ENCODE measurements at places on chromosomes 2 and 18.

DNA sequence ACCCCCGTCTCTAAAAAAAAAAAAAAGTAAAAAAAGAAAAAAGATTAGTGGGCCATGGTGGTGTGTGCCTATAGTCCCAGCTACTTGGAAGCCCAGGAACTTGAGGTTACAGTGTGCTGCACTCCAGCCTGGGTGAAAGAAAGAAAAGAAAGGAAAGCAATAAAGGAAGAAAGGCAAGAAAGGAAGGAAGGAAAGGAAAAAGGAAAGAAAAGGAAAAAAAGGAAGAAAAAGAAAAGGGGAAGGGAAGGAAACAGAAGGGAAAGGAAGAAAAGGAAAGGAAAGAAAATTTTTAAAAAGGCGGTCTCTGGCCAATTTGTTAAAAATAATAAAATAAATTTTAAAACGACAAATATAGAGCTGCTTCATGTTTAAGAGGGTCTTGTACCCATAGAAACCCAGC lies 74.4 kb upstream of the RNU4ATAC start:
- DNase-seq, result no peak

DNA sequence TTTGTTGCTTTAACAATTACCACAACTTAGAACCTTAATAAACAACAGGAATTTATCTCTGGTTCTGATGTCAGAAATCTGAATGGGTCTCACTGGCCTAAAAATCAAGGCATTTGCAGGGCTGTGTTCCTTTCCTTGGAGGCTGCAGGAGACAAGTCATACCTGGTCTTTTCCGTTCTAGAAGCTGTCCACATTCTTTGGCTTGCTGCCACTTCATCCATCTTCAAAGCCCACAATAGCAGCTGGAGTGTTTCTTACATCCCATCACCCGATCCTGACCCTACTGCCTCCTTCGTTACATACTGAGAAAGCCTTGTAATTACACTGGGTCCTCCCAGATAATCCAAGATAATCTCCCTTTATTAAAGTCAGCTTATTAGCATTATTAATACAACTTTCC lies 18.1 kb downstream of the NETO1 start:
- no peak for DNase-seq

GRCh38 chr2:95158891-95159619 lies 593 bp downstream of the ZNF514 start:
- DNase-seq, result no peak

DNA sequence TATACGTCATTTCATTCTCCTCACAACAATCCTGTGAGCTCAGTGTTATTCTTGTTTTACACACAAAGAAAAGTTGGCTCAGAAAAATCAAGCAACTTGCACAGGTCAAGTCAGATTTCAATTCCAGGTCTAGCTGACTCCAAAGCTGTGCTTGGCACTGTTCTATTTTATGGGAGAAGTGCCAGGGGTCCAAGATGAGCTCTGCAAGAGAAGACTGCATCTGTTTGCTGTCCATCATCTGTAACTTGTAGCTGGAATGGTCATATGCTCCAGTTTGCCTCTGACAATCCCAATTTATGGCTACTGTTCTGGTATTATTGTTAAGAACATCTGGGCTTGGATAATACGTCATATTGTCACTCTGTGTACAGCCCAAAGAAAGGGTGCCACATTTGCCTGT lies 28.9 kb downstream of the KCNF1 start:
- no peak for DNase-seq

GRCh38 chr2:216661639-216662375 lies 28.6 kb downstream of the IGFBP2 start:
- no peak for DNase-seq

- no peak for DNase-seq
Measured at GRCh38 chr2:89837962-89838625, 1146.6 kb downstream of the RPIA start.

DNA sequence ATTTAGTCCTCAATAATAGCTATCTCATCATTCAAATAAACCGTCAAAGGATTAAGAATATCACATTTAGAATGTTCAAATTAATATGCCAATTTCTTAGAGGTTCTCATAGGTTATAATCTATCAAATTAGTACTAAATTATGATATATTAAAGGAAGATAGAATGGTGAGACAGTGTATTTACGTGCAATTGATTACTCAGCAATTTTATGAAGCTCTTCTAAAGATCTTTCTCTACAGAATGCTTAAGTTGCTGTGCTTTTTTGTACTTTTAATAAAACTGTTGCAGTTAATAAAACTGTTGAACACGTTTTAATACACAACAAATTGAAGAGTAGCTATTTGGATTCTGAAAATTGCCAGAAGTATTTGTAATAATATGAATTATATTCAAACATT lies 39.0 kb downstream of the RELCH start:
- DNase-seq, result no peak

Measured in GM18507 (cell line).